ENCODE measurements at places on chromosomes 7 and 10.

- DNase-seq = no peak
Measured at GRCh38 chr7:108097703-108098102, 32.5 kb downstream of the LAMB4 start.

DNA sequence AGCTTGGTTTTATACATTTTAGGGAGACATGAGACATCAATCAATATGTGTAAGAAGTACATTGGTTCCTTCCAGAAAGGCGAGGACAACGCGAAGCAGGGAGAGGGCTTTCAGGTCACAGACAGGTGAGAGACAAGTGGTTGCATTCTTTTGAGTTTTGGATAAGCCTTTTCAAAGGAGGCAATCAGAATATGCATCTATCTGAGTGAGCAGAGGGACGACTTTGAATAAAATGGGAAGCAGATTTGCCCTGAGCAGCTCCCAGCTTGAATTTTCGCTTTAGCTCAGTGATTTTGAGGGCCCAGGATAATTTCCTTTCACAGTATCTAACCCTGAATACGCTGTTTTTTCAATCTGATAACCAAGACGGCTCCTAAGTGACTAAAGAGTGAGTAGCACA is 82.5 kb upstream of the MYO3A start:
- DNase-seq = no peak

DNA sequence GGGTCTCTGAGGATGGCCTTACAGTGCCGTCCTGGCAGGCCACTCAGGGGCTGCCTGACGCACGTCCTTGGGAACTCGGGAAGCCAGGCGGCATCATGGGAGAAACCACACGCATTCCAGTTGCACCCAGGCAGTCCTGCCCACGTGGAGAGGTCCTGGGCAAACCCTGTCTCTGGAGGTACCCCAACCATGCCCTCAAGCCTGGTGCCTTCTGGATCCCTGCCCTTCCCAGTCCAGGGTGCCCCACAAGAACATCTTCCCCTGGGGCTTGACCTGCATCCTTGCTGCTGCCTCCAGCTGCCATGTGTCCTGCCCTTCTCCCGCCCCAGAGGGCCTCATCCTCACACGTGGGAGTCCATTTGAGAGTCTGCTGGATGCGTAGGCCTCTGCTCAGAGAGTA is 200.3 kb upstream of the PPP2R2D start:
- DNase-seq = no peak

GRCh38 chr7:120859459-120859858 is 1.5 kb upstream of the TSPAN12 start:
- no peak for DNase-seq

- no peak for DNase-seq
Measured at GRCh38 chr10:17175551-17175950, 25.9 kb downstream of the TRDMT1 start.

- no peak for DNase-seq
Measured at GRCh38 chr10:89550509-89550908, 15.1 kb upstream of the SLC16A12 start.

DNA sequence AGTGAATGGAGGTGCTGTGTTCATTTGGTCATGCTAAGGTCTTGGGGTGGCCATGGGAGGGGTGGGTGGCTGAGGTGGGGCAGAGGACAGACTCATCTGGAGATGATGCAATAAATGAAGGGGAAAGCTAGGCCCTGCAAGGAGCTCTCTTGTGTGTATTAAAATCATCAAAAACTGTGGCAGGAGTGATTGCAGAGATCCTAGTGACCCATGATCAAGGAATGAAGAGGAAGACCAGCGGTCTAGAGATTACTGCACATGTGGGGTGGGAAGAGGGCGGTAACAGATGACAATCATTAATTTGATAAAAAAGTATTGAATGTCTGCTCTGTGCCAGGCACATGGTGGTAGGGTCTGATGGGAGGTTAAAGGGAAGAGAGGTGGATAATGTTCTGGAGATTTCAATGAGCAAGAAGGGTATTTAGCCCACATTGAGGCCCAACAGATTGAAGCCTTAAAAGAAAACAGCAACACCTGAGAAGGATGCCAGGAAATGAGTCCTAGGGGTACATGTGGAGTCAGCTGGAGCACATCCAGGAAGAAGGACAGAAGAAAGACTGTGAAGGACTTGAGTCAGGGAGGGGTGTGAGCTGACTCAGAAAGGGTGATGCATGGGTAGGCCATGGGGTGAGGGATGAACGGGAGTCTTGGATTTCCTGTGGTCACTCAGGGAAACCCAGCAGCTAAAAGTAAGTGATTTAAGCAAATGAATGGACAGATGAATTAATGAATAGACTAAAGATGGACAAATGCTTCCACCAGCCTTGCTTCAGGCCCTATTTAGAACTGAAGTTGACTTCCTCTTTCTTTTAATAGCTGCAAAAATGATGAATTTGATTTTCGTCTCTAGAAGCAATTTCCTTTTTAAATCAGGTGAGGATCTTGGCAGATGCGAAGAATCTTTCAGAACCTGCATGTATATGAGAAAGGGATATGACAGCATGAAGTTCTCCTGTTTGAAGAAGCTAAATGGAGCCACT is 83.1 kb upstream of the IGFBP3 start:
- no peak for DNase-seq

- DNase-seq = no peak
Measured at GRCh38 chr10:69641261-69641980, 11.4 kb downstream of the FAM241B start.

GRCh38 chr7:149624006-149624405 is 126.4 kb upstream of the ZNF746 start:
- peak; percentile 20 for DNase-seq

GRCh38 chr7:144391823-144392255 is 11.7 kb downstream of the NOBOX start:
- DNase-seq = no peak

- no peak for DNase-seq
Measured at GRCh38 chr10:51005551-51005950, 68.7 kb upstream of the PRKG1 start.

- no peak for DNase-seq
Measured at GRCh38 chr10:93995182-93995581, 1.5 kb downstream of the PLCE1 start.

DNA sequence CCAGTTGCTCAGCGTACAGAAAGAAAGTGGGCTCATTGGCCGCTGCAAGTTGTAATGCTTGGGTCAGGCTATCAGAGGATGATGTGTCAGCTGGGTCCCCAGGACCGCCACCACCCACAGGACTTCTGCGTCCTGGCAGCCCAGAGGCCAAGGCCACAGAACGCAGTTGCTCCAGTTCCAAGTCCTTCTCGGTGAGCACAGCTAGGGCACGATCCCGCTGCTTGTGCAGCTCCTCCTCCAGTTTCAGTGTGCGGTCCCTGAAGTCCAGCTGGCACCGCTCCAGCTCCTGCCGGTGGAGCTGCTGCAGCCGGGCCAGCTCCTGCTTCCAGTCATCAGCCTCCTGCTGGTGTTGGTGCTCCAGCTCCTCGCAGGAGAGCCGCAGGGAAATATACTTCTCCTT is 3.0 kb downstream of the GCC1 start:
- DNase-seq = no peak

DNA sequence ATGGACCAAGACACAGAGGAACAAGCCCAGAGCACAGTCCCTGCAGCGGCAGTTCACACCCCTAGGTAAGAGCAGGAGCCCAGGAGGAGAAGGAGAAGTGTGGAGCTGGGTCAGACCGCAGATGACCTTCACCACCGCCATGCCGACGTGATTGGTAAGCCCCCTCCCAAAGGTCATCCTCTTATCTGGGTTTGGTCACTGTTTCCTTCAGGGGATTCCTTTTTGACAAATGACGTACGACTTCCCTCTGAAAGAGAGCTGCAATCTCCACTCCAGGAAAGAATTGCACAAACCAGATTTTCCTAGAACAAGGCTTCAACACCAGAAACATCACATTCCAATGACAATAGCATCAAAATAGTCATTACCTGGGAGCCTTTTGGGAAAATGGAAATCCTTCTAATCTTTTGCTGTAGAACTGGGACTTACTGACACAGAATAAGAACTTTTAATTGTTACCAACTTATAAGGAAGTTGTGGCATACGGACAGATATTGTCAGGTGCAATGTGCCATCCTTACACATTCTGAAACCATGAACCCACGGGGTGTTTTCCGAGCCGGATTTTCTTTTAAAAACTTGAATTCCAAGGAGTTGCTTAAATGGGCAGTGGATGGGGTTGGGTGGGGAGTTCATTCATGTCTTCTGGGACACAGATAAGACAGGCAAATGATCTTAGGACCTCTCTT is 20.8 kb upstream of the ADAM12 start:
- DNase-seq = no peak

DNA sequence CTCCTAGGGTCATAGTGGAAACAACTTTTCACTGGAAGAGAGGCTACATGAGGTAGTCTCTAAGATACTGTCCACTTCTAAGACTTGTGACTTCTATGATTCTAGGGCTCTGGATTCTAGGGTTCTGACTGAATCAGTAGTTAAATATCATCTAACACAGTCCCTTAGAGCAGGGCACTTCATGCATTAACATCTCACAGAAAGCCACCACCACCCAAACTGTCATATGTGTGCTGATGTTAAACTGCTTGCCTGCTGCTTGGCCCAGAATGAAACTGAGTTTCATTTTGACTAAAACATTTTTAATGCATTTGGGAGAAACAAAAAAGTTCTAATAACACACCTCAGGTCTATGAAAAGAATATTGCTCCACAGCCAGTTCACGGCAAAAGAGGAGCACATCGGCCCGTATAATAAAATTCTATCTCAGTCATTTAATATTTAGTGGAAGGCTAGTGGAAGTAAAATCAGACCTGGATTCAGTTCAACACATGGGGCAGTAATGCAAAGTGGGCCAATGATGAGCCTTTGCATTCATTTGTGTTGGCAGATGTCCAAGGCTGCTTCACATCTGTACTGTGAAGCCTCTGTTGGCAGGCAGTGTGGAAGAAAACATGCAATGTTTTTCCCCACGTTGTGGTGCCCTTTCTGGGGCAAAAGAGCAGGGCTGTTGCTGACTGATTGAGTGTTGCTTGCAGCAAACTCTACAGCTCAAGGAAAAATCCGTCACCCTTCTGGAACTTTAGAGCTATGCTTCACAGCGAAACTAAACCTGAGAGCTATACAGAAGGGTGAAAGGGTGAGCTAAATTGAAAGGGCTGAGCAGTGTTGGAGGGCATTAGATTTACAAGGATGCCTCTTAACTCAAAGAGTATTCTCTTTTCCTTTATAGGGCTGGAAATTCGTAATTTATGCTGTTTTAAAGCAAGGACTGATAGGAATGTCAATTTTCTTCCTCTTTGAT is 33.5 kb upstream of the AUTS2 start:
- no peak for DNase-seq

DNA sequence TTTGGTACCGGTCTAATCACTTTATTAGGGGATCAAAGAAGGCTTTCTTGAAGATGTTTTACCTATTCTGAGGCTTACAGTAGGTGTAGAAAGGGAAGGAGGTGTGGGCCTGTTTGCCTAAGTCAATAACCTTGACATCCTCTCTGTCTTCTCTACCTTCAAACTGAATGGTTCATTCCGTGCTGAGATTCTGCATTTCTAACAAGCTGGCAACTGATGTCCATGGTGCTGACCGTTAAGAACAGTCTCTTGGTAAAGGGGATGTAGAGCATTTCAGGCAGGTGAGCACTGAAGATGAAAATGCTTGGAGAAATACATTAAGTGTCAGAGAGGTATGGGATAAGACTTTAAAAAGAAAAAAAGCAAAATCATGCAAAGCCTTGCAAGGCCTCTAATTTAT is 51.5 kb upstream of the DGKB start:
- no peak for DNase-seq

DNA sequence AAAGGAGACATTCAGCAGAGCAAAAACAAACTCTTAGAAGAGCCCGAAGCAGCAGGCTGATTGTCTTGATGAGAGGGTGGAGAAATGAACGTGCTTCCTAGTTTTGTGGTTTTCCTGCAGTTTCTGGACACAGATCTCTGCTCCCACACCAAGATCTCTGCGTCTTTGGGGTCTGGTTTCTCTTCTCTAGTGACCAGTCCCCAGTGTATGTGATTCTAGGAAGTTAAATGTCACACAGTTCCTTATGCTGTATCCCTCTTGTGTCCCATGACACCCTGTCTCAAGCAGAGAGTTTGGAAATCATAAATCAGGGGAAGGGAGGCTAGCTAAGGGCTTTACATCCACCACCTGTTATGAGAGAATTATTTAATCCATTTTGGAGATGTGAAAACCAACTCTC is 55.4 kb upstream of the KLF14 start:
- DNase-seq = no peak

GRCh38 chr7:10439027-10439426 is 534.6 kb upstream of the PHF14 start:
- no peak for DNase-seq

DNA sequence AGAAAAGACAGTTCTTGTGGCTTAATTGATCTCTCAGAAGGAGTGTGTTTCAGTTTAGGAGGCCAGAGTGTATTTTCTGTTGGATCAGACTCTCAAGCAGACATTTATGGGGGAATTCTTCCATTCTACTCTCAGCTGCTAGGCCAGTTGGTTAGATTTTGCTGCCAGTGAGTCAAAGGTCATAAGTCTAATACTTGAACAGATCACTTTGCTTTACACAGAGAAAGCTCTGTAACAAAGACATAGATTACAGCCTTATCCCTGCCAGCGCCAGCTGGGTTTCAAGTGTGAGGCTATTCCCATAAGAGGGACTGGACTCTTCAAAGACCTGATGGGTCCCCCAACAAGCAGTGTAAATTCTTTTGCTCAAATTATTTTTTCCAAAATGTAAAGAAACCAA is 145.6 kb upstream of the SEMA3C start:
- DNase-seq = no peak

DNA sequence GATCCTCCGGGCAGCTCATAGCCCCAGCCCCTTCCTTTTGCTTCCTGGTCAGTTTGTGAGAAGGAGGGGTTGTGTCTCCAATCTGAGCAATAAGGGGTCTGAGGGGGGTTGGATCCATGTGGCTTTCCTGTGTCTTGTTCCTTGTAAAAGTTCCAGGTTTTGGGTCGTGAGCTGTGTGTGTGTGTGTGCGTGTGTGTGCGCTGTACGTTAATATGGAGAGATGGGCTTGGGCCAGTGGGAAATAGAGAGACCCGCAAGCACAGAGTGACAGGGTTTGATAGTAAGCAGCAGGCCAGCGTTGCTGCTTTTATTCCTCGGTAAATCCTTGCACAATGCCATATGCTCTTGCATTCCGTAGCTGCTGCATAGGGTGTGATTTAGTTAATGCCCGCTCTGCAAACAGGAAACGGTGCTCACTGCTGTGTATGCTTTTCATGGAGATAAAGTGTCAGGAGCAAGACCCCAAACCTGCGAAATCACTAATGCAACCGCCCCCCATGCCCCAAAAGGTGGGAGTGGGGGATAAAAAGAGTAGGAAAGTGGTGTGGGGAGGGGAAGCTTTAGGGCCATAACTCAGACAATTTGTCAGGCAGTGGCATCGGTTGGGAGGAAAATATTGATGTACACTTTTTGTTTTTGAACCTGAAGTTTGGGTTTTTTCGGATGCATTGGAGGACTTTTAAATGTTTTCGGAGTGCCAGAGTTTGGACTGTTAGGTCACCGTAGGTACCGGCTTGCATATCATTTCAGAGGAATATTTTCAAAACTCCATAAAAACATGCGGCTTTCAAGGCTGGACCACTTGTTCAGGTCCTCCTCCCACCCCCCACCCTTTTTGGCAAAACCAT is 108.7 kb downstream of the TCF7L2 start:
- no peak for DNase-seq
